Retina (tissue), 1 donor: ENCODE measurements at places on chromosomes 7 and 10.
A peak's percentile ranks its signal among the peaks of the same experiment; 100 is the strongest.

DNA sequence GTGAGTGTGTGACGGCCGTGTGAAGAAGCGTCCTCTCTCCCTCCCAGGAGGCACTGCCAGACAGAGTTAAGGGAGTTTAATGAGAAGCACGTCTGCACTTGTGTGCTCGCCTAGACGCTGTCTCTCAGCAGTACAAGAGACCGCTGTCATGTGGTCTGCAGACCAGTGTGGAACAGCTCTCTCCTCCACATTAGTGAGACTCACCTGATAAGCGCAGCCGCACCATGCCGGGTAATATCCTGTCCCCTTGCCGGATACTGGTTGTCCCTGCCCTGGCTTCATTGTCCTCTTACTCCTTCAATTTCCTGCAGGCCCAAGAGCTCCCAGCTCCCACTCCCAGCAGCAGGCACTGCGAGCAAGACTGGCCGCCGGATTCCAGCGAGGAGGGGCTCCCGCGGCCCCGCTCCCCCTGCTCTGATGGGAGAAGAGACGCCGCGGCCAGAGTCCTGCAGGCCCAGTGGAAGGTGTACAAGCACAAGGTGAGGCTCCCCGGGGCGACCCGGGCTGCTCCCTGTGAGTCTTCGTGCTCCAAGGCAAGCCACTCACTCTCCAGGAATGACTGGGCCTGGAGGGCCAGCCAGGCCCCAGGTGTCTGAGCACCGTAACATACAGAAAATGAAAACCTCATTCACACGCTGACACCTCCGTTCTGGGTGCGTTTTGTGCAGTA is 33.5 kb upstream of the TTYH3 start:
- DNase-seq: no peak

DNA sequence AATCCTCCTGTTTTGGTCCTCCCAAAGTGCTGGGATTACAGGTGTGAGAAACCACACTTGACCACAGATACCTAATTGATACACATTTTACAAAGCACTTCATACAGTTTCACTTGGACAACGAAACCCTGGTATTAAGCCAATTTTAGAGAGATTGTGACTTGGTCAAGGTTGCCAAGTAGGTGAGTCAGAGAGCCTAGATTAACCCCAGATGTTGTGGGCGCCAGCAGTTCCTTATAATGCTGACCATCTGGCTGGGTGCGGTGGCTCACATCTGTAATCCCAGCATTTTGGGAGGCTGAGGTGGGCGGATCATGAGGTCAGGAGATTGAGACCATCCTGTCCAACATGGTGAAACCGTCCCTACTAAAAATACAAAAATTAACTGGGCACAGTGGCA is 4.9 kb upstream of the PHKG1 start:
- DNase-seq: no peak

DNA sequence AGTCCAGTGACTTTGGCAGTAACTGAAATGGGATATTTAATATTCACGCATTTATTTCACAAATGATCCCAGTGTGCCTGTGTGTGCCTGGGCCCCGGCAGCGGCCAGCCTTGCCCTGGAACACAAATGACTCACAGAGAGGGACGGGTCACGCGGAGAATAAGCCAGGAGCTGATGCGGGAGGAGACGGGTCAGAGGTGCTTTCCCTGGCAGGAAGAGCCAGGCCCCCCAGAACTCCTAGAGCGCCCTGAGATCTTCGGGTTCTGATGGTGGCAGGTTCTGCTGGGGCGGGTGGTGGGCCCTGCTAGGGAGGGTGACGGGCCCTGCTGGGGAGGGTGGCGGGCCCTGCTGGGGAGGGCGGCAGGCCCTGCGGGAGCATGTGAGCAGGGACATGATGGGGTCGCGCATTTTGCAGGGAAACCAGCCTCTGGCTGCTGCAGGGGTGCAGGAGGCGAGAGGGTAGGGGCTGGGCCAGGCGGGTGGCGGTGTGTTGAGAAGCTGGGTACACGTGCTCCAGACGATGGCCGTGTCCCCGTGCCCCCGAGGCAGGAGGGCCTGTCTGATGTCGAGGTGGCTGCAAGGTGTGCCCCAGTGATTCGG is 84.2 kb upstream of the DIP2C start:
- no peak for DNase-seq

DNA sequence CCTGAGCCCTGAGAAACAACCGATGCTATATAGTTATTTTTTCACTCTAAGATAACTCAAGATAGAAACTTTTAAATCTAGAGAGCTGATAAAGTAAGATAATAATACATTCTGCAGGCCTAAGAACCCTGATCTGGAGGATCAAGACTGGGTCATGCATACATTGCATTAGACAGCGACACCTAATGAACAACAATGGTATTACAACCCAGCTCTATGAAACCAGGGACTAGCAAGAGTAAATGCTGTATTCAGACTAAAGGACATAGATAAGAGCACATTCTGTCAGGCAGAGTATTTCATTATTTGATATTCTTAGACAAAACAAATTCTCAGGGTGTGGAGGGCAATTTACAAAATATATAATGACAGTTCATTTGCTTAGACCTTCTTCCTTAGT is 148.6 kb downstream of the GRK5 start:
- DNase-seq: no peak

DNA sequence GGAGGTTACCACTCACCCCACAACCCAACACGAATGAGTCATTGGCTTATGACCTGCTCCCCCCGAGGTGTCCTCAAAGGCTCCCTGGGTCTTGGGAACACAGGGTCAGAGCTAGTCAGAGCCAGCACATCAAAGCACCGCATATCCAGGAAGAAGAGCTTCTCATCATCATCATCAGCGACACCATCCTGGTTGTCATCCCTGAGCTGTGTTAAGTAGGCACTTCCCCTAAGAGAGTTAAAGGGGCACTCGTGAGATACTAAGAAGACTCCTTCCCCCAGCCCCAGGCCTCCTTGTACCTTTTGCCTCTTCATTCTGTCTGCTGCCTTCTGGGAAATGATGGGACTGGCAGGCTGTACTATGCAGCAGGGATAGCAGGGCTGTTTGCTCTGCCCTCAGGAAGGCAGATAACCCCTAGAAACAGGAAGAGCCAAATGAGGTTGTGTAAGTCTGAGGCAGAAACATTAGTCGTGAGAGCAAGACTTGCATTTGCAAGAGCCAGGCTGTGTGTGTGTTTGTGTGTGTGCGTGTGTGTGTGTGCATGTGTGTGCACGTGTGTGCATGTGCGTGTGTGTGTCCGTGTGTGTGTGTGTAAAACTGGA is 11.1 kb upstream of the CPA1 start:
- no peak for DNase-seq

GRCh38 chr7:379456-380138 is 89.6 kb downstream of the FOXL3 start:
- peak; percentile 66 for DNase-seq

DNA sequence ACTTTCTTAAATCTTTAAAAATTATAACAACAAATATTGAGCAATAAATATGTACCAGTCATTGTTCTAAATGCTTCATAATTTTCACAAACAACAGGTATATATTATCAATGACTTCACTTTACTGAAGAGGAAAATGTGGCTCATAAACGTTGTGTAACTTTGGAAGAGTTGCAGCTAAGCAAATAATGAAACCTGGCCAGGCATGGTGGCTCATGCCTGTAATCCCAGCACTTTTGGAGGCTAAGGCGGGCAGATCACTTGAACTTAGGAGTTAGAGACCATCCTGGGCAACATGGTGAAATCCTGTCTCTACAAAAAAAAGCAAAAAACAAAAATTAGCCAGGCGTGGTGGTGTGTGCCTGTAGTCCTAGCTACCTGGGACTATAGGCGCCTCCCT is 71.9 kb upstream of the AMPH start:
- no peak for DNase-seq

DNA sequence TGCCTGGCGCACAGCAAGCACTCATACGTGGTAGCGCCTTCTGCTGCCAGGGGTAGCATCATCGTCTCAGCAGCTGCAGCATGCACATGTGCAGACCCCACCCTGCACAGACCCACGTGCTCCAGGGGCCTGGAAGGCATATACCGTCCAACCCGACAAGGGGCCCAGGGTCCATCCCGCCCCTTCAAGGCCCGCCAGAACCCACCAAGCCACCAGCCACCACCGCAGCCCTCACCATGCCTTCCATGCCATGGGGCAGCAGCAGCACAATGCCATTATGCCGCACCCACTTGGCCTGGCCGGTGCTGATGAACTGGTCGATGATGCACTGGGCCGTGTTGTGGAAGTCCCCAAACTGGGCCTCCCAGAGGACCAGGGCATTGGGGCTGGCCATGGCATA is 22.7 kb downstream of the OGDHL start:
- DNase-seq: no peak

- DNase-seq: no peak
Measured at GRCh38 chr7:132430861-132431822, 145.1 kb downstream of the PLXNA4 start.

DNA sequence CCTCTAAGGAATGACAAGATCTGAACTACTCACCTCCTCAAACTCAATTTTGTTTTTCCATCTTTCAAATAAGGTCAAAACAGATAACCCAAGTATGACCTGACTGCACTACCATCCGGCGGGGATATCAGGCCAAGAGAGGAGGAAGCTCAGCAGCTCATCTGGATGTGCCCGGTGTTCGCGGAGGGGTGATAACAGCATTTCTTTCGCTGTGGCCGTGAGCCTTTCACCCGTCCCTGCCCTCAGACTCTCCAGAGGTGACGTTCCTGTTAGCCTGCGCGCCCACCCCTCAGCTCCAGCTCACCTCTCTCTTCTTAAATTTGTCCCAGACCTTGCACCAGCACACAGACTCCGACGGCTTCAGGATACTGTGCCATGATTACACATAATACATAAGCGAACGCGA is 526 bp downstream of the ZNF248 start:
- DNase-seq: no peak

GRCh38 chr7:150978126-150978789 is at the start of gene KCNH2:
Gene KCNH2 (minus strand): TSS chr7:150978321. CDS start chr7:150977913, 408 bp downstream.
- peak; percentile 93 for DNase-seq

DNA sequence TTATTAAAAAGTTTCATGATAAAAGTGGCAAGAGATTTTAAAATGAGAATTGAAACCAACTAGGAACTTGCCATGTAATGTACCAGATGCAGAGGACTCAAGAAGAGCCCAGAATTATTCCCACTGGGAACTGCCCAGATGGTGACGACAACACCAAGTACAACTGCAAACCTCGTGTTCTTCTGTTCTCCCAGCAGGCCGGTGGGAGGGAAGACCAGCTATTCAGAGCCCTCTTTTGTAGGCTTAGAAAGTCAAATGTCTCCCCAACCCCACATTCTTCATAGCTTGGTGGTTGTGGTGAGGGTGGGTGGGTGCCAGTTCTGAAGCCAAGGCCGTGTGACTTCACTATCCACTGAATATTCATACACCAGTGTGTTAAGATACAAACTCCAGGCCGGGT is 54.3 kb upstream of the ITGB1 start:
- DNase-seq: no peak

DNA sequence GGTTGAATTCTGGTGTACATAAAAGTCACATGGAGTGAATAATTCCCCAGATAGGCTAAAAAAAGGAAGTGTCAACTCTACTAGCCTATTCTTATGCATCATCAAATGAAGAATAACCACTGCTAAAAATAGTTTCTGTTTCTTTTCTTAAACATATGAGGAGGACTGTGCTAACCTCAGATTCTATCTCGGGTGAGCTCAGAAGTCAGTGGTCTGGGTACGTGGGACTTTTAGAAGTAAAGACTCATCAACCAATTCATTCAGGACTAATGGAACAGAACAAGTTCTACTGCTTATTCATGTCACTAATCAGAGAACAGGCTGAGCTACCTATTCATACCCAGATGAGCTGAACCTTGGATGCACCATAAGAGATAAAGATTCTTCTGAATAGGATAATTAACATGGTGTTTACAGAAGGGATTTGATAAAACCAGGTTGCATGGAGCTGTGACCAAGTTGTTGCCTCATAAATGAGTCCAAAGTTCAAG is 9.5 kb upstream of the ASAH2 start:
- DNase-seq: no peak
